H9 (cell line): ENCODE measurements at places on chromosomes 12 and 14. TPM values are rescaled to one million over a fixed set of nuclear protein-coding genes. Genes with fewer than 3 reads are reported as not detected.

The B4GALNT3 gene
- total RNA-seq = 22.1 and 23.3 TPM in 2 replicates

The P2RX7 gene
- total RNA-seq = 0.09 TPM in 1 of 2 replicates, not detected in the other

DNA sequence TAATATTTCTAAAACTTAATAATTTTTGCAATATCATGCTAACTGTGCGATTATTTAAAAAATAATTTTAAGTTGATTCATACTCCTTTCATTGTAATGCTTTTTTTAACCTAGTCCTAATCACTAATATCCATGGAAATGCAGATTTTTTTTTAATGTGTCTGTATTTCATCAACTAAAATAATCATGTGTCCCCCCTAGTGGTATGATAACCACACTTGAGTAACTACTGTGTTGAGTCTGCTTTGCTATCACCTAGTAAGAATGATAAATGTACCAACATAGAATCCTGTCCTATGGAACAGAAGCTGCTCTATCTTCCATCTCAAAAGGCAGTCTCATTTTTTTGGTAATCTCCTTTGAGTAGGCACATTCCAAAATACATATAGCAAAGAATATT, 19.1 kb upstream of the SYNE2 start:
- H3K27me3 ChIP-seq = no peaks in the 10 kb centered on the region
- no peaks in the 10 kb centered on the region for H3K4me1 ChIP-seq
- H3K4me3 ChIP-seq = no peak overlapping the region
- no peaks in the 10 kb centered on the region for H3K36me3 ChIP-seq
- H3K27ac ChIP-seq = no peak overlapping the region

GRCh38 chr12:19245666-19246065, 116.1 kb downstream of the PLEKHA5 start:
- H3K36me3 ChIP-seq = no peaks in the 10 kb centered on the region
- no peak for DNase-seq
- H3K4me1 ChIP-seq = peaks cover 3% of the 10 kb centered on the region; the same call in 1 of the 2 replicates
- no peak overlapping the region for H3K4me3 ChIP-seq

The ASPG gene
- total RNA-seq = 0.24 and 0.33 TPM in 2 replicates

The OLR1 gene
- total RNA-seq = not detected in 2 replicates

GRCh38 chr14:36215217-36215598, 38.7 kb upstream of the PTCSC3 start:
- no peak overlapping the region for H3K27ac ChIP-seq
- no peak for DNase-seq
- H3K4me1 ChIP-seq = no peaks in the 10 kb centered on the region
- no peak overlapping the region for H3K4me3 ChIP-seq
- no peaks in the 10 kb centered on the region for H3K36me3 ChIP-seq

DNA sequence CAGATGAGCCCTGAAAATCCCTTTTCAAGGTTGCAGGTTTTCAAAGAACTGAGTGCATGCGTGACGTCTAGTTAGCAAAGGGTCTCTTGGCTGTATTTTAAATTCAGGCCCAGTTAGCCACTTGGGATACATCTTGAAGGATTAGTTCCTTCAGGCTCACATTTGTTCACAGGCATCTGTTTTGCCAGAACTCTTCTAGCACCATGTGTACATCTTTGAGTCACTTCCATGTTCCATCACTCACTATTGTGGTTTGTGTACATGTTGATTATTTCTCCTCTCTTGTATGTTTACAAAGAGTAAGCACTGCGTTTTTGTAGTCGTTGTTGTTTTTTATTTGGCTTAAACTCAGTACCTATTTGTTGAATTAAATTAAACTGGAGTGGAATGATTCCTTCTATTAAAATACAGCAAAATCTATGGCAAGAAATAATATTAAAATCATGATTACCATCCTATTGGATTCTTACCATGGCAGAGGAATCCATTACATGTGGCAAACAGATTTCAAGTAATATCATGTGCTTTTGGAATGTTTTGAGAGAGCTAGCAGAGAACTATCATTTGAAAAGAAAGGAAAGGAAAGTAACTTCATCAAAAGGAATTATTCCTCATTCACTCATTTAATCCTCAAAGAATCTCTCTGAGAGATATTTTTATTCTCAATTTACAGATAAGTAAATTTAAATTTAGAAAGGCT, 438.9 kb upstream of the FAR2 start:
- H3K36me3 ChIP-seq = no peaks in the 10 kb centered on the region
- H3K27me3 ChIP-seq = no peaks in the 10 kb centered on the region
- no peaks in the 10 kb centered on the region for H3K4me1 ChIP-seq
- no peak overlapping the region for H3K4me3 ChIP-seq
- no peak overlapping the region for H3K27ac ChIP-seq
- DNase-seq = no peak
